ENCODE measurements at places on chromosomes 5 and 9.

- no peak overlapping the region for H3K27ac ChIP-seq
- H3K4me1 ChIP-seq = no peaks in the 10 kb centered on the region
- H3K27me3 ChIP-seq = peaks cover 6% of the 10 kb centered on the region
- no peak overlapping the region for H3K4me3 ChIP-seq
Observed at GRCh38 chr9:84794981-84795637, 125.6 kb downstream of the NTRK2 start.

- no peak for DNase-seq
- peaks cover 3% of the 10 kb centered on the region for H3K4me1 ChIP-seq
- H3K27ac ChIP-seq = no peak overlapping the region
- no peak overlapping the region for H3K4me3 ChIP-seq
Observed at GRCh38 chr5:93598091-93599000, 15.3 kb downstream of the NR2F1 start.

GRCh38 chr9:114560956-114561355 lies 26.6 kb upstream of the ATP6V1G1 start:
- H3K27ac ChIP-seq = no peak overlapping the region
- no peak for DNase-seq
- H3K4me3 ChIP-seq = no peak overlapping the region
- peaks cover 45% of the 10 kb centered on the region for H3K27me3 ChIP-seq

DNA sequence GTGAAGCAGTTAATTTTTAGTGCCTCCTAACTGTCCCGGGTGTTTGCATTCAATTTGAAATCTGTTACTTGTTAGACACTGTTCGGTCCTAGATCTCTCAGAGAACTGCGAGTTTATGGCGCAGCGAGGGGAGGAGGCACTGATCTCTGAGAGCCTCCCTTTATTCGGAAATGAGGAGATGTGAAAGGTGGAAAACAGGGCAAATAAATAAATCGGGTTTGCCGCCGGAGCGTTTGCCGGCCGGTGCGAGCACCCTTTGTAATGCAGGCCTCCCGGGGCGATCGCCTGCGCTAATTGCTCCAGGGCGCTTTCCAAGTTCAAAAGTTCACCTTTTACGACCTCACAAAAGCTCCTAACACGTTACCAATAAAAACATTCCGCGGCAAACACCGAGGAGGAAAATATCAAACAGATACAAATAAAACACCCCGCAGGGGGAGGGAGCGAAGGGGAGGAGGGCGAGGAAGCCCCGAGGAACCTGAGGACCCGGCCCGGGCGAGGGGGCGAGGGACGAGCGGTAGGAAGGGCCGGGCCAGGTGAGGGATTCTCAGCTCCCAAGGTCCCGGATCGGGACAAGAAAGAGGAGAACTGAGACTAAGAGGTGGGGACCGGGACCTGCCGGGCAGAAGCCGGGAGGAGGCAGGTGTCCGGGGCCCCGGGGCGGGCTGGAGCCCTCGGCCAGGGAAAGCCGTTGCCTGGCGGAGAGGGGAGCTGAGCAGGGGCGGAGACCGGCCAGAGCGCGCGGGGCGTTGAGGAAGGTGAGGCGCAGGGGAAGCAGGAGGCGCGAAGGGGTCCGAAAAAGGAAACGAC lies 1.4 kb downstream of the NR6A1 start:
- H3K4me3 ChIP-seq = peak overlapping the region; percentile 98
- peaks cover 64% of the 10 kb centered on the region for H3K27me3 ChIP-seq
- H3K36me3 ChIP-seq = peaks cover 7% of the 10 kb centered on the region
- H3K4me1 ChIP-seq = peaks cover 38% of the 10 kb centered on the region
- no peak for DNase-seq

- no peaks in the 10 kb centered on the region for H3K4me1 ChIP-seq
- no peak overlapping the region for H3K4me3 ChIP-seq
- H3K27me3 ChIP-seq = peaks cover 13% of the 10 kb centered on the region
- DNase-seq = no peak
Observed at GRCh38 chr5:96576876-96577275, 85.3 kb upstream of the CAST start.

- no peaks in the 10 kb centered on the region for H3K27me3 ChIP-seq
- peaks cover 2% of the 10 kb centered on the region for H3K36me3 ChIP-seq
- DNase-seq = no peak
- no peak overlapping the region for H3K27ac ChIP-seq
- H3K4me3 ChIP-seq = no peak overlapping the region
Observed at GRCh38 chr9:92658611-92659010, 11.3 kb downstream of the IPPK start.

- no peak for DNase-seq
- no peaks in the 10 kb centered on the region for H3K27me3 ChIP-seq
- no peaks in the 10 kb centered on the region for H3K36me3 ChIP-seq
- H3K4me1 ChIP-seq = peaks cover 8% of the 10 kb centered on the region
Observed at GRCh38 chr9:127142291-127142690, 19.9 kb upstream of the ANGPTL2 start.

DNA sequence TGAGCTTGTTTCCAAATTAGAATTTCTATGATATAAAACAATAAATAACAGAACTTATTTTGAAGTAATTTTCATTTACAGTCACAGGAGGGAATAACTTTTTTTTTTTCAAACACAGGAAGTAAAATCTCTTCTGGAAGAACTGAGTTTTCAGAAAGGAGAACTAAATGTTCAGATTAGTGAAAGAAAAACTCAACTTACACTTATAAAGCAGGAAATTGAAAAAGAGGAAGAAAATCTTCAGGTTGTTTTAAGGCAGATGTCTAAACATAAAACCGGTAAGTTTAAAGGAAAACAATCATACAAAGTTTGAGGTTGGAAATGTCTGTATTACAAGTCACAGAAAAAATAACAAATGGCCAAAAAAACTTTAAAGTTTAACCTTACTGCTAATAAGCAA lies 41.6 kb downstream of the RAB14 start:
- no peak for DNase-seq
- H3K4me1 ChIP-seq = no peaks in the 10 kb centered on the region
- H3K4me3 ChIP-seq = no peak overlapping the region
- peaks cover 10% of the 10 kb centered on the region for H3K36me3 ChIP-seq
- no peak overlapping the region for H3K27ac ChIP-seq
- no peaks in the 10 kb centered on the region for H3K27me3 ChIP-seq

- peaks cover 43% of the 10 kb centered on the region for H3K4me1 ChIP-seq
- H3K36me3 ChIP-seq = peaks cover 5% of the 10 kb centered on the region
- no peaks in the 10 kb centered on the region for H3K27me3 ChIP-seq
- peak overlapping the region; percentile 100 for H3K4me3 ChIP-seq
Observed at GRCh38 chr9:112377684-112378327, 2.1 kb upstream of the HSDL2 start.

DNA sequence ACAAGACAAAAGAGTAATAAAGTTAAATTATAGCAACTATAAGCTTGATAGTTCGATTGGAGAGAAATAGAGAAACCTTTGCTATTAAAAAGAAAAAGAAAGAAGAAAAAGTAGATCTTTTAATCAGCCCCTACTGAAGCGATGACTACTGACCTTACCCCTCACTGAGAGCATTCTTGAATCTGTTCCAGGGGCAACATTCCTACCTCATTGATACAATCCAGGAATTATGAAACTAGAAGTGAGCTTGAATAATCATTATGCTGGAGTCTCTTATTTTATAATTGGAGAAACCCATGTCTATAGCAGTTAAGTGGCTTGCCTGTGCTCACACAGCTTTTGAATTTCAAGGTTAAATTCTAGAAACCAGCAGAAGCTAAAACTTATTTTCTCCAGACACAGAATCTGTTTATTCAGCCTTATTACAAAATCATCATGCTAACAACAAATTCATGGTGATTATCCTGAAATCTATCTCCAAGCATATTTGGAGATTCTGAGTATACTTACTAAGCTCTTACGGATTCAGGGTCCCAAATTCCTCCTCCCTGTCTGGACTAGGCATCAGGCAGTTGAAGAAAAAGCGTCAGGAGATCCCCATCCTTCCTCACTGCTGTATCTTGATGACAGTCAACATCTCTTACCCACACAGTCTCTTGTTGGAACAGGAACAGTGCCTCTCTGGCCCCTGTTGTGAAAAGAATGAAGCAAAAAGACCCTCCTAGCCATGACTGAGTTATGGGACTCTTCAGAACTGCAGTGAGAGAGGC lies 547.6 kb upstream of the WWC1 start:
- H3K4me3 ChIP-seq = no peak overlapping the region
- H3K4me1 ChIP-seq = no peaks in the 10 kb centered on the region
- no peak for DNase-seq
- H3K36me3 ChIP-seq = no peaks in the 10 kb centered on the region
- H3K27ac ChIP-seq = no peak overlapping the region

DNA sequence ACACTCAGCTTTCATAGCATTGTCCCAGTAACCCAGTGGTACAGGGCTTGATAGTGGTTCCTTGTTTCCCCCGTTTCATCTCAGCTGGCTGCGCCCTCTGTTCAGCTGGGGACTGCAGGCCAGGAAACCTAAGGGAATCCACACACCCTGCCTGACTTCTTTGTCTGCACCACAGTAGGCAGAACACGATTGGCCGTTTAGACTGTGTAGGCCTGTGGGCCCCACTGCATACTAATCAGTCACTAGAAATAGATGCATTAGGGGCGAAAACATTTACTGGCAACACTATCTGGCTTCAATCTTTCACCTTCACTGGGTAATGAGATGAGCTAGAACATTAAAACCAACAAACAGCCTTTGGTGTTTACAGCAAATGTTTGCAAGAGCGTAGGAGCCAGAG lies 512.7 kb upstream of the BRINP1 start:
- H3K4me3 ChIP-seq = no peak overlapping the region
- H3K27me3 ChIP-seq = no peaks in the 10 kb centered on the region
- H3K27ac ChIP-seq = no peak overlapping the region

DNA sequence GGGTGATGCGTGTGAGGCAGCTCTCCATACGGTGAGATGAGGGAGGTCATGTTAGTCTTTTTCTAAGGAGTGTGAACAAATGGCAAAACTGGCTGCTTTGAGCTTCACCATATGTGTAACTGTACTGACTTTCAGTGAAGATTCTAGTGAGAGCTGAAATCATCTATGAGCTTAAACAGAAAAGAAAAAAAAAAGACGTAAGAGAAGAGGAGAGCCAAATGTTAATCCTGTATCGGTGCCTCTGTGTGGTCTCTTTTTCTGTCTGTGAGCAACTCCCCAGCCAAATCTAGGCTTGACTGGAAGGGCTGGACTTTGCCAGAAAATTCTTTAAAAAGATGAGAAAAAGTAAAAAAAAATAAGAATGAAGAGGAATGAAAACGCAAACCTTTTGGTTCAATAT lies 209.7 kb upstream of the TUT7 start:
- peaks cover 4% of the 10 kb centered on the region for H3K27me3 ChIP-seq
- H3K4me1 ChIP-seq = no peaks in the 10 kb centered on the region
- no peaks in the 10 kb centered on the region for H3K36me3 ChIP-seq
- H3K4me3 ChIP-seq = no peak overlapping the region
- no peak for DNase-seq

- H3K27ac ChIP-seq = no peak overlapping the region
- H3K27me3 ChIP-seq = peaks cover 16% of the 10 kb centered on the region
- no peak overlapping the region for H3K4me3 ChIP-seq
- H3K4me1 ChIP-seq = no peaks in the 10 kb centered on the region
- H3K36me3 ChIP-seq = no peaks in the 10 kb centered on the region
Observed at GRCh38 chr5:160269017-160269416, 39.7 kb downstream of the FABP6 start.

GRCh38 chr9:79189511-79189924 lies 382.2 kb upstream of the TLE4 start:
- no peaks in the 10 kb centered on the region for H3K27me3 ChIP-seq
- H3K4me1 ChIP-seq = no peaks in the 10 kb centered on the region
- H3K4me3 ChIP-seq = no peak overlapping the region
- H3K27ac ChIP-seq = no peak overlapping the region
- H3K36me3 ChIP-seq = no peaks in the 10 kb centered on the region
- DNase-seq = no peak

GRCh38 chr9:14687042-14687719 lies 6.1 kb downstream of the ZDHHC21 start:
- H3K27ac ChIP-seq = no peak overlapping the region
- H3K4me3 ChIP-seq = no peak overlapping the region
- no peaks in the 10 kb centered on the region for H3K27me3 ChIP-seq
- peaks cover 30% of the 10 kb centered on the region for H3K4me1 ChIP-seq
- peaks cover 6% of the 10 kb centered on the region for H3K36me3 ChIP-seq

DNA sequence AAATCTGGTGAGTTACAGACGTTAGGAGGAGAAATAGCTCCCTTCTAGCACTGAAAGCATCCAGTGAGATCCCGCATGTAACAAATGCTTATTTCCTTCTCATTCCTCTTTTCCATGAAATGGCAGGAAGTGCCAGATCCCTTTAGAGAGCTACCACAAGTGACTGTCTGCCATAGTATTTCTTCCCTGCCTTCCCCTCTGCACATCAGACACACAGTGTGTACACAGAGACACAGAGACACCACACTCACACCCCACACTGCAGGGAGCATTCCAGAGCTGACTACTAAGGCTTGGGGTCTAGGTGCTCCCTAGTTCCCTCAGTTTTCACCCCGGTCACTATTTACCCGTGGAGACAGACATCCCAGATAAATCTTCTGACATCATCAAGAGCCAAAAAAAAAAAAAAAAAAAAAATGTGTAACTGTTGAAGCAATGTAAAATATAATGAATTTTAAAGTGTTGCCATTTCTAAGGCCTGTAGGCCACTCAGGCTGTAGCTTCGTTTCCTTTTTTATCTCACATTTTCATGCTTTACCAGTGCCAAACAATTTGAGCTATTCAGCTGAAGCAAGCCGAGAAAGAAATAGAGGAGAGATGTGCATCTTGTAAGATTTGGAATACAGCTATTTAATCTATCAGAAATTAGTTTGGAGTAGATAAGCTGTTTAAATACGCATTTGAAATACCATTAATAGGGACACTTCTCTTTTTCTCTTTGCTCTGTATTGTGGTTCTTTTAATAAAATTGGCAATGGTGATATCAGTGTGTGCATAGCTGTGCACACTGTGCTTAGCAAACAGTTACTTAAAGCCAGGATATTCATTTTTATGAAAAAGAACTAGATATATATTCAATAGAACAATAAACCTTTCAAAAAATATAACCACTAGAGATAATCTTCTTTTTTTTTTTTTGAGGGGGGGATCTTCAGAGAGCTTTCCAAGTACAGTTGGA lies 405.5 kb downstream of the PDE4D start:
- peaks cover 2% of the 10 kb centered on the region for H3K4me1 ChIP-seq
- no peak overlapping the region for H3K27ac ChIP-seq
- no peak overlapping the region for H3K4me3 ChIP-seq
- peaks cover 5% of the 10 kb centered on the region for H3K27me3 ChIP-seq

DNA sequence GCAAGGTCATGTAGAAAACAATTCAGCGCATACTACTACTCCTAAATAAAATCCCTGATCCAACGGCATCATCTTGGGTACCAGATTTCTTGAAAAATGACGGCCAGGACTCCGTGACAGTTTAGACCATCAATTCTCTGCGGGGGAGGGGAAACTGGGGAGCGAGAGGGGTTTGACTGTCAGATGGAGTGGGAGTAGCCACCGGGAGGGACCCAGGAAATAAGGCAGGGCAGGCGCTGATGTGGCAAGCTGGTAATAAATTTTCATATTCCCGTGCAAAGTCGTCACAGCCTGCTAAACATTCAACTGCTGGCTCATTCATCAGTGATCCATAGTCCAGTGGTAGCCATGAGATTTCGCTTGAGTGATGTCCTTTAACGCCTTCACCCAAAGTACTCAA lies 457 bp upstream of the CDH18 start:
- H3K27me3 ChIP-seq = no peaks in the 10 kb centered on the region
- H3K27ac ChIP-seq = no peak overlapping the region
- DNase-seq = no peak
- H3K4me3 ChIP-seq = no peak overlapping the region
- no peaks in the 10 kb centered on the region for H3K4me1 ChIP-seq
